ENCODE measurements at places on chromosomes 2 and 18. TPM values are rescaled to one million over a fixed set of nuclear protein-coding genes. Genes with fewer than 3 reads are reported as not detected.

- no peak for DNase-seq
These were observed 16.9 kb downstream of the ACSL3 start for GRCh38 chr2:222877556-222878300.

- DNase-seq: peak; percentile 67
These were observed 9.6 kb downstream of the CALCRL start for GRCh38 chr2:187438455-187438854.

The NTSR2 gene
- total RNA-seq: not detected

DNA sequence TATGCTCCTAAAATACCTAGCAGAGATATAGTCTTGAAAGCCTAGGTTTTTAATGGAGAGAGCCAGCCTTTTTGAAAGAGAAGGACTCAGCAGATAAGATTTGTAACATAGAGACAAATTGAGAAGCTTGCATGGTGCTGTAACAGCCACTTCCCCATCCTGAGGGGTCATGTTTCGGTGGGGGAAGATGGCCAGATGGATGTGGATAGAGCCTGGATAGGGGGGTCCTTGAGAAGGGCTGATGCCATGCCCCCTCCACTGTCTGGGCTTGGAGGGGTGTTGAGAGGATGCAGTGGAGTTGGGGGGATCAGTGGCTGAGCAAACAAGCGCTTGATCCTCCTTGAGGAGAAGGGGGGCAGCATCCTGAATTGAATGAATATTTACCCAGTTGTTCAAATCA lies 178.0 kb upstream of the HS6ST1 start:
- no peak for DNase-seq

DNA sequence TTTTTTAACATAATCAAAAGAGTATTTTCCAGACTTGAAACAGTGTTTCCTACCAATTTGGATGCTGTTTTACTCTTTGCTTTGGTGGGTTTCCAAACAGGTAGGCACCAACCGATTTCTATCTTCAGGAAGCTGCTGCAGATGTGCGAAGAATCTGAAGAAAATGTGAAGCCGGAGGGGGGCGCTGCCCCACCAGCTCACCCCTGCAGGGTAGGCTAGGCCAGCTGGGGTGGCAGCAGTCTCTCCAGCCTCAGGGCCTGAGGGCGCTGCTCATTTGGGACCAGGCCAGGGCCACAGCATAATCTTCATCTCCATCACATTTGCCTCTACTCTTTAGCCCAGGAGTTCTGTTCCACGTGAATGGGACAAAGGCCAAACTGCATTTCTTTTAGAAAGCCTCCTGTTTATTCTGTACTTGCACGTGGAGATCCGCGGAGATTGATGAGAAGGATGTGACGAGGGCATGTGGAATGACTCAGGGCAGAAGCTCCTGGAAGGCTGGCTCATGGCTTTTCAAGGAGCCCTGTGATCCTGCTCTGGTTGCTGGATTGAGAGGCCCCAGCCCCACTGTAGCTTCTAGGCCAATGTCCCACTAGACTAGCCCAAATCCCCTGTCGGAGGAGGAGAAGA lies 84.2 kb upstream of the FAM136A start:
- no peak for DNase-seq

The KCNK3 gene
- not detected for total RNA-seq

DNA sequence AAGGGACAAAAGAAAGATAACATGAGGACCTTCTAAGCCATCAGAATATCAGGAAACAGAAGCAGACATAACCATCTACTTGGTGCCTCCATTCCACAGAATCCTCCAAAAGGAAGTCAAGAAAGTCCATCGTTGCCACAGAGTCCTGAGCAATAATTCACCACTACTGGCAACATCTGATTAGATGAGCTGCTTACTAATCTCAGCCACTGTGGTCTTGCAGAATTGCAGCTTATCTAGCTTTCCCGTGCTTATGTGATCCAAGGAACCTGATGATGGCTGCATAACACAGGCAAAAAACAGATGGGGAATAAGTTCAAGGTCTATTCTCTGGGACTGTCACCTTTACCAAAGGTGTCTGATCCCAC lies 278.5 kb downstream of the AFF3 start:
- DNase-seq: no peak

DNA sequence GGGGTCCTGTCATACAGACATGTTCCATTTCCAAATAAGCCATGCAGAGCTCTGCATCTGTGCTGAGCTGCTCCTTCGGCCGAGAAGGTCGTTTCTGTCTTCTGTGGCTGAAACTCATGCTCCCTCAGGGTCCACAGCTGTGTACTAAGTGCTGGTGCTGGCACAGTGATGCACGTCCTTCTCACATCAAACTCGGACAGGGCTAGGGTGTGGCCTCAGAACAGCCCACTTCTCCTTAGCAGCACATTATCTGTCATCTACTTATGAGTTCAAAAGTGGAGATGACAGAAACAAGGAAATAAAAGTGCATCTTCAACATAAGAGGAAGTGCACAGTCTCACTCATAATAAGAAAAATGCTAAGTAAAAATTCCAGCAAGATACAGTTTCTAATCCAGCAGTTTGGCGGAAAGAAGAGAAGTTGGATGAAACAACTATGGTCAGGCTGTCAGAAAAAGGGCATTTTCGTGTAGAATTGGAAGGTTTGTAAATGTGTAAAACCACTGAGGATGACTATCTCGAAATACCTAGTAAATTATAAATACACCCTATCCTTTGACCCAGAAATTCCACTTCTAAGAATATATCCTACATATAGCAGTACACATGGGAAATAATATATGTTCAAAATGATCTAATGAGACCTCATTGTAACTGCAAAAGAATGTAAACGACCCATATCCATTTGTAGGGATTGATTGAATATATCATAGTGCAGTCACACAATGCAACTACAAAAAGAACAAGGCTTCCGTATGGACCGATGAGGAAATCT lies 53.7 kb upstream of the APCDD1 start:
- no peak for DNase-seq

GRCh38 chr2:128474036-128474955 lies 155.6 kb upstream of the HS6ST1 start:
- DNase-seq: no peak

DNA sequence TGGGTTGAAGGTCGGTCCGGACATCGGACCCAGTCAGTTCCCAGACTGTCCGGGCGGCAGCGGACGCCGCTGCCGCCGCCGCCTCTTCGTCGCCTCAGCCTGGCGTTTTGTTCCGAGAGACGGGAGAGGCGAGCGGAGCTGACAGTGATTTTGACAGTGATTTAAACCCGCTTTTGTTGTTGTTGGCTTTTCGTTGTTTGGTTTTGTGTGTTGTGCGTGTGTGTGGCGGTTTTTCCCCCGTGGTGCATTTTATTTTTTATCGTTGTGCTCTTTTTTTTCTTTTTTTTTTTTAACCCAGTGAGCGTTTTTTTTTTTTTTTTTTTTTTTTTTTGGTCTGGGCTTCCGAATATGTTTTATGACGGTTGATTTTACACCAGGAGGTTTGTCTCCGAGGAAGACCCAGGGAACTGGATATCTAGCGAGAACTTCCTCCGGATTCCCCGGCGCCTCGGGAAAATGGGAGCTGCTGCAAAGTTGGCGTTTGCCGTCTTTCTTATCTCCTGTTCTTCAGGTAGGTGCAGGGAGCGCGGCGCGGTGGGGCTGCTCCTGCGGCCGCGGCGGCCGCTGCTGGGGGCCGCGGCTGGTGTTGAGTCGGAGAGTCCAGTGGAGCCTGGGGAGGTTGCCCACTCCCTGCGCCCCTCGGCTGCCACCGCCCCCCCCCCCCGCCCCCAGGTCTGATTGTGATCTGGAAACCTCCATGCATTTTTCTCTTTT lies at the start of gene ACVR2A:
ACVR2A (plus strand) TSS at position 333 of the 714 bp plus-strand sequence; CDS start at position 457, 124 bp downstream.
- no peak for DNase-seq

The RAX gene
- total RNA-seq: not detected

DNA sequence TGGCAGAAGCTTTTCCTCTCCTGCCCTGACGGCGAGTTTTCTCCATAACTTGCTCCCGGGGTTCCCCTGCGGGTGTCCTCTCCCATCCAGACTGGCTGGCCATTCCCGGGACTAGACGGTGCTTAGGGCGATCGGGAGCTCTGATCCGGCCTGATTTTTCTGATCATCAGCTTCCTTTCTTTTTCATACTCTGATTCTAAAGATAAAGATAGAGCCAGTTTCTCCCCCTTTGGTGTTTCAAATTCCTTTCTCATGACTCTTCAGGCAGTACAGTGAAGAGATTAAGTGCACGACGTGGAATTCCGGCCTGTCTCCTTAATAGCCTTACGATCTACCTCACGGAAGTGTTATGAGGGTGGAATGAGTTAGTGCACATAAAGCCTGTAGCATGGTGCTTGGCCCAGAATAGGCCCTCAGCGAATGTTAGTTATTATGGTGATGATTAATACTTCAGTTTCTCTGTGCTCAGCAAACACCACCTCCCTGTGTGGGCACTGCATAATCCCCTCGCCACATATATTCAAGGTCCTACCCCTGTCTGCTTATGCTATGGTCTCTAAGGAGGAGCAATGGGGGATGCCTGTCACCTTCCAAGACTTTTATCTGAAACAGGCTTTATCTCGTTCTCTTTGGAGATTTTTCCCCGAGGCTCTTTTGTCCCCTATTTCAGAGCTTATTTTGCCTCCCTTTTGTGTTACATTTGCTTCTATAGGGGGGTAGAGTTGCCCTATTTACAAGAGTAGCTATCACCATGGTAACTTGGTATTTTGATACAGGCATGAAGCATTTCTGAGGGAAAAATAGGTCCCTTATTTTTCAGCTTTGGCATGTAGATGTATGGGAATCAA lies 254.8 kb downstream of the CDH2 start:
- no peak for DNase-seq
